ENCODE measurements at places on chromosomes 11 and 22. TPM values are rescaled to one million over a fixed set of nuclear protein-coding genes. Genes with fewer than 3 reads are reported as not detected.

Gene USH1C
- not detected for total RNA-seq

Gene ST14
- total RNA-seq = 2.1 TPM

Gene TNNI2
- 0.35 TPM for total RNA-seq

Gene RAB39A
- 1.1 TPM for total RNA-seq

Gene DDX17
- 195 TPM for total RNA-seq

Gene LMO1
- 3.6 TPM for total RNA-seq

Gene BLID
- total RNA-seq = not detected

Gene CYP2D6
- not detected for total RNA-seq

Gene CCDC116
- 0.16 TPM for total RNA-seq

Gene MMP27
- total RNA-seq = not detected

GRCh38 chr11:88544656-88545280 is 207.2 kb upstream of the CTSC start:
- DNase-seq = no peak

DNA sequence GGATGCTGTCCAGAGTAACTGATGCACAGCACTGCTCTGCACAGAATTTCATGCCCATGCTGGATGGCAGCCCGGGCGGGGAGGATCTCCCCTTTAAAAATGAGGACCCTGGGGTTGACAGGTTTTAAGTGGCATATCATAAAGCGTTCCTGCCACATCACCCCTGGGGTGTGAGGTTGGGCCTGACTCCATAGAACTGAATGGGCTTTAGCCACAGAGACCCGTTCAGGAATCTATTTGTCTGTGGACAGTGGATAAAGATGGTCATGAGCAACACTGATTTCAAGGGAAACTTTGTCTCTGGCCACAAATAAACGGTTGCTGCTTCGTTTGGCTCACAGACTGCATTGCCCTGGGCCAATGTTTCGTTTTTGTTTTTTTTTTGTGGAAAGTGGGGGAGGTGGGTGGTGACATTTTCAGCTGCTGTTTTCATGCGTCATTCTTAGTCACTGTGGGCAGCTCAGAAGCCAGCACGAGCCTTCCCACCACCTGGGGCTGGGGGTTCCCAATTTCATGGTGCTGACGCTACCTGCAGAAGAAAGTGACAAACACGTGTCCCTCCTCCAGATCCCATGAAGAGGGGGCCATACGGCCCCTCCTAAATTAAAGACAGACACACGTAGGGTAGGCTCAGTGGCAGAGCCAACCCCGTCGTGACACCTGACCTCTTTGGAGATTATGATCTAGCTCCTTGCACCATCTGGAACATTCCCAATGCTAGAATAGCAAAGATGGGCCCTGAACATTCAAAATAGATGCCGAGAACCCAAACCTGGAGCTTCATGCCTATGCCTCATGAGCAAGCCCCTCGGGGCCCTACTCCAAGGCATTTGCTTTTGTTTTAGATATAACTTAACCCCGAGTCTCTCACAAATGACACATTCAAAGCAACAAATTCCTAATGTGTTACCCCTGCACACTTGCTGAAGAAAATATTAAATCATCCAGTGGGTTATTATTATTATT is 54.8 kb upstream of the PHF21B start:
- no peak for DNase-seq

GRCh38 chr22:32016081-32016480 is 27.0 kb upstream of the SLC5A1 start:
- no peak for DNase-seq

- no peak for DNase-seq
Observed at GRCh38 chr11:122661182-122661945, 5.8 kb downstream of the UBASH3B start.

- no peak for DNase-seq
Observed at GRCh38 chr22:24400034-24400725, 27.2 kb upstream of the ADORA2A start.

- peak; percentile 32 for DNase-seq
Observed at GRCh38 chr11:64757549-64758329, 2.0 kb downstream of the PYGM start.

DNA sequence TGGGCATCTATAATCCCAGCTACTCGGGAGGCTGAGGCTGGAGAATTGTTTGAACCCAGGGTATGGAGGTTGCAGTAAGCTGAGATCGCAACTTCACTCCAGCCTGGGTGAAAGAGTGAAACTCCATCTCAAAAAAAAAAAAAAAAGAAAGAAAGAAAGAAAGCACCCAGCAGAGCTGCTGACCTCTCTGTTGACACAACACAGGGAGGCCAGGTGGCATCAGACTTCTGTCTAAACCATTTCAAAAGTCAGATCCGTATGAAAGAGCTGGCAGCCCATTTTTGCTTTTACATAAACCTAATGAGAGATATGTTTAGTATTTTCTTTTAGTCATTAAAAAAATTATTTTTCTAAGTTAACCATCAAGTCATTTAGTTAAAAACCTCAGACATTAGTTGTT is 64.4 kb upstream of the RRM1 start:
- DNase-seq = no peak

GRCh38 chr11:377174-377865 is 8.0 kb downstream of the B4GALNT4 start:
- DNase-seq = peak; percentile 37

DNA sequence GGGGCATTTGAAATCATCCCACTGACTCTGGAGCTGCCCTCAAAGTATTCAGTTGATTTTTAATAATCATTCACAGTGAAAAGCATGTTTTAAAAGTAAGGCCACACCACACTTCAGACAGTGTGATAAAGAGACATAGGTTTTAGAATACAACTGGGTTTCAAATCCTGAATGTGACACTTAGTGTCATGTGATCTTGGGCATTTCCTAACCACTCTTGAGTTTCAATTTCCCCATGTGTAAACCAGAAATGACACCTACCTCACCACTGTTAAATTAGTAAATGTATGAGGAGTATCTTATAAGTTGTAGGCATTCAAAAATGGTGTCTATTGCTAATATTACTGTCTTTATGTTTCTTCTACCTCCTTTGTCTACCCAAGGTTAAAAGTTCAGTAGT is 5.4 kb downstream of the TMEM123 start:
- DNase-seq = no peak

GRCh38 chr11:87116185-87116584 is 78.5 kb downstream of the TMEM135 start:
- DNase-seq = no peak

- DNase-seq = no peak
Observed at GRCh38 chr11:123434911-123435310, 4.8 kb downstream of the GRAMD1B start.

- DNase-seq = no peak
Observed at GRCh38 chr22:23796461-23796860, 9.7 kb downstream of the SMARCB1 start.

- DNase-seq = no peak
Observed at GRCh38 chr11:73660497-73661034, 14.2 kb downstream of the PLEKHB1 start.

DNA sequence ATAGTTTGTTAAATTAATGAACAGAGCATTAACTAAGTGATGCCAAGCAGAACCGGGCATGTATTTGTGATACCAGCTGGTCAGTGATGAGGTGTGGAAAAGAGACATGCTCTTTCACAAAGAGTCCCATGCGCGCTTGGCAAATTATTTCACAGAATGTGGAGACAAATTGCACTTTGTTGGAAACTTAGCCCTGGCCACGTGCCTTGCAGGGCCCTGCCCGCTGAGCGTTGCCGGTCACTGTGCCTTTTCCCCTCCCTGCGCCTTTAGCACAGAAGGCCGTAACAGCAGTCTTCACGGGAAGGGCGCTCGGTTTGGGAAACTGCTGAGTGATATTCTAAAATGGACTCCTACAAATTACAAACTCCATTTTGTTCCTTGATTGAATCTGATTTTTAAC is 235.9 kb downstream of the TBC1D22A start:
- no peak for DNase-seq

DNA sequence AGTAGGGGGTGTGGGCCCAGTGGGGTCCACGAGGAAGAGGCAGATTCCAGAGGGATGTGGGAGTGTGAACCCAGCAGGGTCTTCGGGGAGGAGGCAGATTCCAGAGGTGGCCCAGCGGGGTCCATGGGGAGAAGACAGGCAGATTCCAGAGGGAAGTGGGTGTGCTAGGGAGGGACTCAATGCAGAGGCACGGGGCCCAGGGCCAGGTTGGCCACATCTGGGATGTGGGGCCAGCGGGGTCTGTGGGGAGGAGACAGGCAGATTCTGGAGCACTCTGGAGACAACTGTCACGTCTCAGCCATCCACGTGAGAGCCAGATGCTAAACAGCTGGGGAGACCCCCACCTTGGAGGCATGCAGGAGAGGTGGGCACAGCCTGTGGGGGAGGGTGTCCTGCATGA is 582.6 kb downstream of the TBC1D22A start:
- no peak for DNase-seq

DNA sequence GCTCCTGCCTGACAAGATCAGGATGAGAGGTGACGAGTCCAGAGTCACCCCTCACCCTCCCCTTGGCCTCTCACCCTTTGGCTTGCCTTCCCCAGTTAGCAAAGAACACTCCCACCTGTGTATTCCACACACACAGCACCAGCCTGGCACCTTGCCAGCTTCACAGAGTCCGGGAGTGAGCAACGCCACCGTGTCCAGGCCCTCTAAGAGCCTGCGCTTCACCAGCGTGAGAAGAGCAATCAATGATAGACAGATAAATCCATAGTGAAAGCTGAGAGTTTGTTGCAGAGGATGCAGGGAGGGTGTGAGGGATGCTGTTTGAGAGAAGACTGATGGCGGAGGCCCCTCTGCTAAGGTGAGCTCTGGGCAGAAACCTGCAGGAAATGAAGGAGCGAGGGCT is 404.5 kb downstream of the LARGE1 start:
- DNase-seq = no peak

GRCh38 chr11:27401833-27402316 is 38.9 kb upstream of the CCDC34 start:
- DNase-seq = no peak

DNA sequence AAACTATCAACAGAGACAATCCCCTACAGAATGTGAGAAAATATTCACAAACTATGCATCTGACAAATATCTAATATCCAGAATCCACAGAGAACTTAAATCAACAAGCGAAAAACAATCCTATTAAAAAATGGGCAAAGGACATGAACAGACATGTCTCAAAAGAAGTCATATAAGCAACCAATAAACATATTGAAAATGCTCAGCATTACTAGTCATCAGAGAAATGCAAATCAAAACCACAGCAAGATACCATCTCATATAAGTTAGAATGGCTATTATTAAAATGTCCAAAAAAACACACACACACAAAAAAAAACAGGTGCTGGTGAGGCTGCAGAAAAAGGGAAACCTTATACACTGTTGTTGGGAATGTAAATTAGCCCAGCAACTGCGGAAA is 8.3 kb upstream of the OR52E8 start:
- DNase-seq = no peak

GRCh38 chr11:73349633-73350032 is 26.6 kb upstream of the RELT start:
- DNase-seq = peak; percentile 51

Data from Right ventricle myocardium inferior (tissue), 1 donor.